NCI-H1436 (cell line): ENCODE measurements at places on chromosomes 2 and 18.

DNA sequence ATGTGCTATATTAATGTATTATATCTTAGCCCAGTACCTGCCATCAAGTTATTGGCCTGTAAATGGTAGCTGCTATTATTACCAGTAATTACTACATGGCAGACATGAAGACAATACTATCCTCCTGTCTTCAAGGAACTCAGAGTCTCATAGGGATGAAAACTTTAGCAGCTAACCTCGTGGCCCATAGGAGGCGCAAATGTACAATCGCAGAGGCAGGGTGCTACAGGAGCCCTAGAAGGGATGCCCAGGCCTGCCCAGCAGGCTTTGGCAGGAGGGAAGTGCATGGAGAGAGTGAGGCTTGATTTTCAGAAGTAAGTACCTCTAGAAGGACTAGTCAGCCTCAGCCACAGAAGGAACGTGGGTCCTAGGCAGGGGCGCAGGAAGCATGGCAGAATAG is 44.7 kb upstream of the KIDINS220 start:
- no peak for DNase-seq

GRCh38 chr2:23069156-23069555 is 315.8 kb upstream of the KLHL29 start:
- DNase-seq: no peak

- no peak for DNase-seq
Observed at GRCh38 chr2:54964816-54965215, 85.4 kb downstream of the RTN4 start.

DNA sequence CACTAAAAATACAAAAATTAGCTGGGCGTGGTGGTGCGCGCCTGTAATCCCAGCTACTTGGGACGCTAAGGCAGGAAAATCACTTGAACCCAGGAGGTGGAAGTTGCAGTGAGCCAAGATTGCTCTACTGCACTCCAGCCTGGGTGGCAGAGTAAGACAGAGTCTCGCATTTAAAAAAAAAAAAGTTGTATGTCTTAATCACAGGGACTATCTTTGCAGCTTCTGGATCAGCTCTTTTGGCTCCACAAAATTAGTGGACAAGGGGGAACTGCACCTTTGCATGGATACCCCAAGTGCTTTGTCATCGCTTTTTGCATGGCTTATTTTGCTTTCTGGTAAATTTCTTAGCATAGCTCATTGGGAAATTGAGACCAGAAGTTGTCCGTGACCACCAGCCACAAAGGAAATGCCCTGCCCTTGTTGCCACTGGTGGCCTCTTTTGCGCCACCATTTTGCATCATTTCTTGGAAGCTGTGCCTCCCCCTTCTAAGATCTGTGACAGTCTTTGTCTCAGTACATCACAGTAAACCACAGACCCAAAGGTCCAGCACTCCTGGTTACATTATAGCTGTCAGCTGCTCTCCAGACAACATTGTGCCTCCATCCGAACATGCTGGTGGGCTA is 43.9 kb upstream of the PCBP1 start:
- no peak for DNase-seq

DNA sequence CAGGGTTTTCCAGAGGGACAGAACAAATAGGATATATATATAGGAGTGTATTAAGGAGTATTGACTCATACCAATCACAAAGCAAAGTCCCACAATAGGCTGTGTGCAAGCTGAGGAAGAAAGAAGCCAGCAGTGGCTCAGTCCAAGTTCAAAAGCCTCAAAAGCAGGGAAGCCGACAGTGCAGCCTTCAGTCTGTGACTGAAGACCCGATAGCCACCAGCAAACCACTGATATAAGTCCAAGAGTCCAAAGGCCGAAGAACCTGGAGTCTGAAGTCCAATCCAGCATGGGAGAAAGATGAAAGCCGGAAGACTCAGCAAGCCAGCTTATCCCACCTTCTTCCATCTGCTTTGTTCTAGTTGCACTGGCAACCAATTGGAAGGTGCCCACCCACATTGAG is 39.0 kb upstream of the GPD2 start:
- no peak for DNase-seq

- DNase-seq: no peak
Observed at GRCh38 chr2:173713904-173714555, 251.1 kb downstream of the SP3 start.

DNA sequence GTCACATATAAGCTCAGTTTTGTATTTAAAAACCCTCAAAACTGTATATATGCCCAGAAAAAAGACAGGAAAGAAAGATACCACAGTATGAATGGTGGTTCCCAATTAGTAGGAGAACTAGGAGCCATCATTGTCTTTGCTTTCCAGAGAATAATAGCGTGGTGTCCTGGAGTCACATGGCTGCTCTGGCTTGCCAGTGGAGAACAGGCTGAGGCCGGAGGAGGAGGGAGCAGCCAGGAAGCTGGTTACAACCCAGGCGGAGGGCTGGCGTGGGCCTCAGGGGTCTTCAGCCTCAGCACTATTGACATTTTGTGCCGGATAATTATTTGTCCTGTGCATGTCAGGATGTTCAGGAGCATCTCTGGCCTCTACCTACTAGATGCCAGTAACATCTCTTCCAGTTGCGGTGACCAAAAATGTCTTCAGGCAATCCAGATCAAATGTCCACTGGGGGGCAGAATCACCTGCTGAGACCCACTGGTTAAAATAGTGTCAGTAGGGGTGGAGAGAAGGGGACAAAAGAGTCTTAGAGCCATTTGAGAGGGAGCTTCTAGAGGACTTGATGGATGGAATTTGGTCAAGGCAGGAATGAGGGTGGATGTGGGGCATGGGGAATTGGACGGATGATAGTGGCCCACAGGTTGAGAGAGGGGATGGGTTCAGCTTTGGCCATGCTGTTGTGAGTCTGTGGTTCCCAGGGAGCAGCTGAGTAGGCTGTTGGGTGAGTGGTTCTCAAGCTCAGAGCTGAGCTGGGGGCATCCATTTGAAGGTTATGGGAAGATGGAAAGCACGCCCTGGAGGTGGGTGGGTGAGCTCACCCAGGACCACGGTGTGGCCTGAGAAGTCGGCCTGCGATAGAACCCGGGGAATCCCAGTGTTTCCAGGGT is 144.9 kb downstream of the AGAP1 start:
- DNase-seq: no peak

DNA sequence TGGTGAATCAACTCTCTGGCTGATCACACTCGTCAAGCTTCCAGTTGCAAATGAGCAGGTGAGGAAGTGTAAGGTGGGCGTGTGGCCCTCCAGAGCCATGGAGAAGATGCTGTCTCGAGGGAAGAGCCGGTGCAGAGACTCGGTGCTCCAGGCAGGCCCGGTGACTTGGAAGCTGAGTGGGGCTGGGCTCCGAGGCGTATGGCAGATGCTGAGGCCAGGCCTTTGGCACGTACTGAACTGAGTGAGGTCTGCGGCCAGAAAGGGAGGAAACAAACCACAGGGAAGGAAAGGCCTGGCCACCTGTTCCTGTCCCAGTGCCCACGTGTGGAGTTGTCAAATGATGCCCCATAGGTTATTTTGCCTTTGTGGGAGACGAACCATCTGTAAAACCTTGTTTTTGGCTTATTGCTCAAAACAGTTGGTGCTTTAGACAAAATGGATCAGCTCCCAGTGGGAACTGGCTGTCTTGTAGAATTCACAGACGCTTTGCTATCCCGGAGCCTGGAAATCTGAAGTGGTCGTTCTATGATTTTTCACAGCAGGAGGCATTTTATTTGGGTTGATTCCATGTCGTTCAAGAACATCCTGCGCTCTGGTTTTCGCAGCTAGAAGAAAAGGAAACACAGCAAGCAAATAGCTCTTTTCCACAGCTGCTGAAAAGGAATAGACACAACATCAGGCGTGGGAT is 117.5 kb upstream of the TMEM18 start:
- DNase-seq: no peak

GRCh38 chr2:45316576-45317338 is 294.3 kb downstream of the SRBD1 start:
- DNase-seq: no peak

DNA sequence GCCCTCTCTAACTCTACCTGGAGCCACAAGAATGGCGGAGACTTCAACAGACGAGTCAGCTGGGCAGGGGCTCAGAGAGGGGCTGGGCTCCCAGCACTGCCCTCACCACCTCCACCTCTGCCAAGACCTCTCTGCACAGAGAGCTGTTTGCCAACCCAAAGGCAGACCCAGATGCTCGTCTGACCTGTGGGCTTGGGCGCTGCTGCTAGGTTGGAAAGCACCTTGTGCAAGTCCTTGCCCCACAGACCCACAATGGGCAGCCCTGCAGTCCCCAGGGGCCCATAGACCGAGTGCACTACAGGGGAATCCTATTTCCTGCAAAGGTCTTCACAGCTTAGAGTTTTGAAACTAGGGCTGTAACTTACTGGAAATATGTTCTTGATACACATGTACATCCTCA is 13.3 kb downstream of the ACKR3 start:
- no peak for DNase-seq

DNA sequence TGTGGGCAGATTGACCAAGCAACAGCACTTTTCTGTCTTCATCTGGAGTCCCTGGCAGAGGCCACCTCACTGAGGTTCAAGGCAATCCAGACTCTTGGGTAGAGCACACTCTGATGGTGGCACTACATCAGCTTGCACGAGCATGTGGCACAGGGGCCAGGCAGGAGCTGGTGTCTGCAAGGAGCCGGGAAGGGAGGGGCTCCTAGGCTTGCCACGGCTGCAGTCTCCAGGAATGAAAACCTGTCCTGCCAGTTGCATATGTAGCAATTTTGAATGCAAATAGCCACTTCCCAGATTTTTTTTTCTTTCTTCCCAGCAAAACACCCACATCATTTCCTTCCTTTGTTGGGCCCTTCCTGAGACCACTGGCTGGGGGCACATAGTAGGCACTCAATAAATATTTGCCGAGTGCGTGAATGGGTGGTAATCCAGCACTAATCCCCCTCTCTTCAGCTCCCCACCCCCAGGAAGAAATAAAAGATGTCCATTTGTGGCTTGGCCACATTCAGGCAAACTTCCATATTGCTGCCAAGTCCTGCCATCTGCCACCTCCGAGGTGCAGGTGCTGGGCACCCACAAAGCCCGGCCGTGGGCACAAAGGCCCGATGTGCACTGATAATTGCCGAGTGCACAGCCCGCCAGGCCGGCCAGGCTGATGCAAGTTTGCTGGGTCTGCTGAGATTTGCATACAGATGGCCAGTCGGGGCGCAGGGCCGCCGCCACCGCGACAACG is 72.4 kb downstream of the MYCN start:
- DNase-seq: no peak

DNA sequence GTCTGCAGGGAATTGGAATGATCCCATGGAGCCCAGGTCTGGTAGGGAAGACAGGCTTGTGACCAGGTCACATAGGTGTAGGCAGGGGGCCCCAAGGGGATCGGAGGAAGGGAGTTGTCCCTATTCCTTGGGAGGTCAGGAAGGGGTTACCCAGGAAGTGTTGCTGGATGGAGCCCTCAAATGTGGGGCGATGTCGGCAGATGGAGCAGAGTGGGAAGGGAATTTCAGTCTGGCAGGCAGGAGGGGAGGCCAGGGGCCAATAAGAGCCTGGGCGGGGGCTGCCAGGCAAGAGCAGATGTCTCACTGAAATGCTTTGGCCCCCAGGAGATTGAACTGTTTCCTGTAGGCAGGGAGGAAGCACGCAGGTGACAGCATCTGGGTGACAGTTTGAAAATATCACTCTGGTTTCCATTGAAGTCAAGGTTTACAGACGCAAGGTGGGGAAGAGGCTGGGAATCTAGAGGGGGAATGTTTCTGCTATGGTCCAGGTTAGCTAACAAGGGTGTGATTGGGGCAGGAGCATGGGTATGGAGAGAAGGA is 81.5 kb upstream of the SMAD2 start:
- DNase-seq: no peak
